Stimulated activated CD4-positive, alpha-beta T cell treated with anti-CD3 and anti-CD28 coated beads, Interleukin-1b, Interleukin-23, amount 100 ng/mL, for 4 hours (primary cell): ENCODE measurements at places on chromosomes 2 and 18.

DNA sequence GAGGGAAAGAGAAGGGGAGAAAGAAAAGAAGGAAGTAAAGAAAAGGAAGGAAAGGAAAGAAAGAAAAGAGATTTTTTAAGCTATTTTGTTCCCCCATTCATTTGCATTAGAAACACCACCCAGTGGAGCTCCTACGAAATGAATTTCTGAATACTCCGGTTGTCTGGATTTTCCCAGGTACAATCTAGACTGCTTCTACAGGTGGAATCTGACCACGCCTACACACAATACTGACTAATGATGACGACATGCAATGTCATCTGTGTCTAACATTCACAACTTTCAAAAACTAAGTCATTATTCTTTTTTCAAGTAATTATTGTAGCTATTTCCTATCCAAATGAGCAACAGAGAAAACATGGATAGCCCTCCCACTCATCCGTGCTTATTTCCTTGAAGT lies 121.7 kb downstream of the ZNF516 start:
- DNase-seq, result no peak

DNA sequence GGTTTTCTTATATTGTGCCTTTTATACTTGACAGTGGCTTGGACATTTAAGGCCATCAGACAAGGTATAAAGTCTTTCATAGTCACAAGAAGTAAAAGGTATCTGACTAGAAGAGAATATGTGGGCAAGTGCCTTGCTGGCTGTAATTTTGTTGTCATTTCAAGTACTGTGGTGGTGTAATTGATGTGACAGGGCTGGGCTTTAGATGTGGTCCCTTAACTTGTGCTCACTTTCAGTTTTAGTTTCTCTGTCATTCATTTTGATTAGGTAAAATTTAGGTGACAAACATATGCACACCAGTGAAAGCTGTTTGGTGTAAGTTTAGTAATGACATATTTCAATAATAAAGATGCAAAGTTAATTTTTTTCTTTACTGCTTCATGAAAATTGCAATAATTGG lies 31.2 kb upstream of the TBR1 start:
- no peak for DNase-seq

- no peak for DNase-seq
Observed at GRCh38 chr2:11703700-11704099, 33.7 kb upstream of the NTSR2 start.

GRCh38 chr2:78586316-78586715 lies 439.2 kb upstream of the REG3G start:
- no peak for DNase-seq

- DNase-seq, result no peak
Observed at GRCh38 chr2:240737958-240738357, 46.3 kb downstream of the AQP12A start.

GRCh38 chr2:217330647-217331046 lies 470.8 kb upstream of the TNP1 start:
- no peak for DNase-seq

DNA sequence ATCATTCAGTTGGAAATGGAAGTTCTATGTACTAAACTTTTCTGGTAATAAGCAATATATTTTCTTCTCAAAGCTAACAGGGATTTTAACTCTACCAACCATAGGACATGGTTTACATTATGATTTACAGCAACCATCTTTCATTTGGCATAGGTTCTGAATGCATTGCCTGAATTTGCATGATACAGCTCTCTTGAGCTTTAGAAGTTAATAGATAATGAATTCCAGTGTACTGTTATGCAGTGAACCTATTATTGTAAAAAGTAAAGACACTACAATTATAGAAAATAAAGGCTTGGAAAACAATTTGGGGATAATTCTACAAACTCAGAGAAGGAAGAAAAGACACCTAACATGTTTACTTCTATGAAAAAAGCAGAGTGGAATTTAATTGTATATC lies 182.0 kb downstream of the GRB14 start:
- DNase-seq, result no peak

DNA sequence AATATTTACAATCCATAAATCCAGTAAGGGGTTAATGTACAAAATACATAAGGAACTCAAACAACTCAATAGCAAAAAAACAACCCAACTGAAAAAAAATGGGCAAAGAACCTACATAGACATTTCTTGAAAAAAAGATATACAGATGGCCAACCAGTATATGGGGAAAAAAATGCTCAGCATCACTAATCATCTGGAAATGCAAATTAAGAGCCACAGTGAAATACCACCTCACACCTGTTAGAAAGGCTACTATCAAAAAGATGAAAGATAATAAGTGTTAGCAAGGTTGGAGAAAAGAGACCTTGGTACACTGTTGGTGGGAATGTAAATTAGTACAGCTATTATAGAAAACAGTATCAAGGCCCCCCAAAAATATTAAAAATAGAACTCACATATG lies 14.6 kb downstream of the AP1S3 start:
- no peak for DNase-seq
